ENCODE measurements at places on chromosomes 16 and 17.

- DNase-seq: no peak
Measured at GRCh38 chr16:52757746-52758472, 211.0 kb upstream of the TOX3 start.

- DNase-seq: no peak
Measured at GRCh38 chr17:62778990-62779681, 29.0 kb downstream of the MARCHF10 start.

- no peak for DNase-seq
Measured at GRCh38 chr17:76833034-76833644, 35.1 kb upstream of the MGAT5B start.

DNA sequence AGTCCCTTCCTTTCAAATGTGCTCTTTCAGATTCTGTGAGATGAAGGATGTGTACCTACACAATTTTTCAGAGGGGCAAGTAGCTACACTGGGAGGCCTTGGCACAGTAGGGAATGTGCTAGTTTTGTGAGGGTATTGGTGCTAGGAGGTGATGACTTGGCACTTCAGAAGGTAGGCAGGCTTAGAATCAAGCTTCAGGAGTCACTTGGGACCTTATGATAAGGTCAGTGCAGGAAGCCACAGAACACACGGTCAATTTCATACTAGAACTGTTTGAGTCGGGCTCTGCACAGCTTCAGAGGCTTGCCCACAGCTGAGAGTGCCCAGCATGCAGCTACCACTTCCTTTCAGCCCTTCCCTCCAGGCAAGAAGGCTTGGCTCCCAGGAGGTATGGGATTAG, 6.1 kb downstream of the CMTM1 start:
- DNase-seq: no peak

- no peak for DNase-seq
Measured at GRCh38 chr16:8107296-8107695, 483.0 kb downstream of the TMEM114 start.
